Heart left ventricle (tissue), 16 donors: ENCODE measurements at places on chromosomes 5 and 9. TPM values are rescaled to one million over a fixed set of nuclear protein-coding genes. Genes with fewer than 3 reads are reported as not detected.

- no peaks in the 10 kb centered on the region for H3K36me3 ChIP-seq
- H3K27me3 ChIP-seq, result no peaks in the 10 kb centered on the region
- no peaks in the 10 kb centered on the region for H3K4me1 ChIP-seq
These were observed 5.9 kb downstream of the PNPLA7 start for GRCh38 chr9:137544176-137544760.

GRCh38 chr5:37893434-37894134 is 53.7 kb upstream of the GDNF start:
- H3K4me3 ChIP-seq, result no peak overlapping the region
- H3K27me3 ChIP-seq, result no peaks in the 10 kb centered on the region
- no peak for DNase-seq
- no peaks in the 10 kb centered on the region for H3K4me1 ChIP-seq

- no peak overlapping the region for H3K4me3 ChIP-seq
- no peak overlapping the region for H3K27ac ChIP-seq
- H3K4me1 ChIP-seq, result no peaks in the 10 kb centered on the region
- no peaks in the 10 kb centered on the region for H3K36me3 ChIP-seq
- DNase-seq, result no peak
These were observed 385.0 kb downstream of the EFNA5 start for GRCh38 chr5:107285772-107286171.

The C9orf153 gene
- total RNA-seq, result 0.21 TPM

DNA sequence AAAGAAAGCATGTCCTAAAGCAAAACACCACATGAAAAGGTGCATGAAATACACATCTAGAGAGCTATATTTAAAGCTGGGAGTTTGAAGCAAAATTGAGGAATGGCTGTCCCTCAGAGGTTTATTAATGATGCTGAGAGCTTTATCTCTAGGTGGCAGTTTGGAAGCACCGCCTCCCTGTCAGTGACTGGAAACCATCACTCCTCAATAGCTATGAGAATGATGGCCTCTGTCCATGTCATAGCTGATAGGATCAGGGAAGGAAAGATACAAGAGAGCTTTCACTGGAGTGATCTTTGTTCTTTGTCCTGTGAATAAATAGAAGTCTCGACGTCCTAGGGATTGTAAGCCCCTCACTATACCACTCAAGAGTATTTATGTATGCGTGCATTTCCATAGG is 110.5 kb downstream of the NUDT12 start:
- no peak for DNase-seq
- no peaks in the 10 kb centered on the region for H3K27me3 ChIP-seq
- no peaks in the 10 kb centered on the region for H3K4me1 ChIP-seq
- no peak overlapping the region for H3K27ac ChIP-seq
- H3K4me3 ChIP-seq, result no peak overlapping the region

DNA sequence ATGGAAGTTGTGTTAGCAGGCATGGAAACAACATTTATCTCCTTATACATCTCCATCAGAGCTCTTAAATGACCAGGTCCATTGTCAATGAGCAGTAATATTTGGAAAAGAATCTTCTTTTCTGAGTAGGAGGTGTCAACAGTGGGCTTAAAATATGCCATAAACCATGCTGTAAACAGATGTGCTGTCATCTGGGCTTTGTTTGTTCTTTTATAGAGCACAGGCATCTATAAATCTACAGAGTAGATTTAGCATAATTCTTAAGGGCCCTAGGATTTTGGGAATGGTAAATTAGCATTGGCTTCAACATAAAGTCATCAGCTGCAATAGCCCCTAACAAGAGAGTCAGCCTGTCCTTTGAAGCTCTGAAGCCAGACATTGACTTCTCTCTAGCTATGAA is 7.7 kb upstream of the HRCT1 start:
- H3K4me3 ChIP-seq, result no peak overlapping the region
- H3K4me1 ChIP-seq, result peaks cover 3% of the 10 kb centered on the region
- H3K27me3 ChIP-seq, result no peaks in the 10 kb centered on the region
- H3K36me3 ChIP-seq, result no peaks in the 10 kb centered on the region

- no peak for DNase-seq
- H3K4me1 ChIP-seq, result no peaks in the 10 kb centered on the region
- H3K36me3 ChIP-seq, result no peaks in the 10 kb centered on the region
- no peak overlapping the region for H3K4me3 ChIP-seq
These were observed 16.6 kb downstream of the UGT3A1 start for GRCh38 chr5:35974570-35974969.

The LPAR1 gene
- 6.9 TPM for total RNA-seq

GRCh38 chr9:126164796-126165525 is 161.7 kb upstream of the MVB12B start:
- no peak for DNase-seq
- H3K36me3 ChIP-seq, result no peaks in the 10 kb centered on the region
- no peak overlapping the region for H3K4me3 ChIP-seq
- no peaks in the 10 kb centered on the region for H3K4me1 ChIP-seq

DNA sequence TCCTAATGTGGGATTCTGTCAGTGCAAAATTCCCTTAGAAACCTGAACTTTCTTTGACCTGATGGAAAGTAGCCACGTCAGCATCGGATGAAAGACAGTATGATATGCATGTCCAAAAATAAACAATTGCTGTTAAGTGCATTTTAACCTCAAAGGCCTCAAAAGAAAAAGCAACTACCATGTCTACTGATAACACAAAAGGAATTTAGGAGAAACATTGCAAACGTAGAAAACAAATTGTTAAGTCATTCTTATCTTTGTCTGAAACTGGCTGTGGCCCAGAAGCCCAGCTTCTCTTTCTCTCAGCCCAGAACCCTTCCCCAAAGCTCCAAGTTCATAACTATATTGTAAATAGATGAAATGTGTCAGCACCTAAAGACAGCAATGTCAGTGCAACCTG is 11.1 kb upstream of the LHFPL2 start:
- DNase-seq, result no peak
- H3K27me3 ChIP-seq, result no peaks in the 10 kb centered on the region
- peak overlapping the region; percentile 28 for H3K27ac ChIP-seq
- H3K4me1 ChIP-seq, result peaks cover 7% of the 10 kb centered on the region

The SV2C gene
- total RNA-seq, result not detected

DNA sequence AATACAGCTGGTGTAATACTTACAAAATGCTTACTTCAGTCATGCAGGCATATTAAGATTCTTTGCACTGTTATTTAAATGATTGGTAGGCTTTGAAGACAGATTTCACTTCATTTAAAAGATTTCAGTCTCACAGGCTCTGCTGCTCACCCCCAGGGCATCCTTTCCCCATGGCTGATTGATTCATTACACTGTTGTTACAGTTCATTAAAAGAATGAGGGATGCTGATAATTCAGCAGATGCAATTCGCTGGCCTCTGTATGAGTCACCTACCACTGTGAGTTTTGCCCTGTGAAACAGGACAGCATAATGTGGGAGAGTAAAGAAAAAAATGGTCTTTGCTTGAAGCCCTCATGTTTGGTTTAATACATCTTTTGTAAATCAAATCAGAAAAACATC is 246.9 kb downstream of the CYLC2 start:
- no peak overlapping the region for H3K27ac ChIP-seq
- no peaks in the 10 kb centered on the region for H3K4me1 ChIP-seq
- H3K4me3 ChIP-seq, result no peak overlapping the region
- H3K36me3 ChIP-seq, result no peaks in the 10 kb centered on the region

DNA sequence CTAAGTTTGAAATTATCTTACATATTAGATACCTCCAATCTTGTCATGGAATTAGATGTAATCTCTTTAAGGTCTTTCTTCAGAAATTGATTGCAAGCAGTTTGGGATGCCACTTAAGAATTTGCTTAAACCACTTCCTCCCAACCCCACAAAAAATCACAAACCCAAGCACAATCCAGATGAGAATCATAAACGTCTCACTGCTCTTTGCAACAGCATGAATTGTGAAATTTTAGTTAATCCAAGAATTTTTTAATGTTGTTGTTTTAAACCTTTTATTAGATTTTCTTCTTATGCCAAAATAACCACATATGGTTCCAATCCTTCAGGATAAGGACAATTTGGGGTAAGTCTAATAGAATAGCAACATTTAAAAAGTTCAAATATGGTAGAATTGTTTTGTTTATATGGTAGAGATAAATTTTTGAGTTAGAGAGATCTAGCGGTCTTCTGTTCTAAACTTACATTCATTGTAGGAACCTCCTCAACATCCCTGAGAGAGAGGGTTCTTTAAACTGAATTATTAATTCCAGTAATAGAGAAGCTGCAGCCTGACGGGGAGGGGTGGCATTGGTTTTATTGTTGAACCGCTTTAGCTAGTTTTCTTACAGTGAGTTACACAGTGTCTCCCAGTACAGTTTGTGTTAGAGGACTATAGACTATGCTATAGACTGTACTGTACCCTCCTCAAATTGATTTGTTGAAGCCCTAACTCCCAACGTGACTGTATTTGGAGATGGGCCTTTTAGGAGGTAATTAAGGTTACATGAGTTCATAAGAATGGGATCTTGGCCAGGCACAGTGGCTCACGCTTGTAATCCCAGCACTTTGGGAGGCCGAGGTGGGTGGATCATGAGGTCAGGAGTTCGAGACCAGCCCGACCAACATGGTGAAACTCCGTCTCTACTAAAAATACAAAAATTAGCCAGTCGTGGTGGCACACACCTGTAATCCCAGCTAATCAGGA is 24.8 kb upstream of the IL6ST start:
- no peak for DNase-seq
- H3K36me3 ChIP-seq, result no peaks in the 10 kb centered on the region
- no peaks in the 10 kb centered on the region for H3K4me1 ChIP-seq

DNA sequence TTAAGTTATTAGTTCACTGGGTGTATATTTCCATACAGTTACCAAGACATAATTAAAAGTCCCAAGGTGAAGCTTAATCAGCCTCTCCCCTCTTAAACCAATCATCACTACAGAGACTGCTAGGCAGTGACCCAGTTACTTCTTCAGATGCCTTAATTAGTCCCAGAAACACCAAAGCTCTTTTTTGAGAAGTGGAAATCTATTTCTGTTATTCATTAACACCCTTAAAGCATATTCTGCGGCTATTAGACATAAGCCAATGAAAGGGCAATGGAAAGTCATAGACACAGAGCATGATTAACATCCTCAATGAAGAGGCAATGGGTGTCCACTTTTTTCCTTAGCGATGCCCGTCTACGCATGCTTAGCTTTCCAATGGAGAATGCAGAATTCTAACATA is 48.3 kb upstream of the DNAH5 start:
- no peak overlapping the region for H3K27ac ChIP-seq
- H3K4me3 ChIP-seq, result no peak overlapping the region
- no peaks in the 10 kb centered on the region for H3K27me3 ChIP-seq
- H3K36me3 ChIP-seq, result no peaks in the 10 kb centered on the region
- H3K4me1 ChIP-seq, result no peaks in the 10 kb centered on the region
- no peak for DNase-seq

The ACSL6 gene
- 0.87 TPM for total RNA-seq

DNA sequence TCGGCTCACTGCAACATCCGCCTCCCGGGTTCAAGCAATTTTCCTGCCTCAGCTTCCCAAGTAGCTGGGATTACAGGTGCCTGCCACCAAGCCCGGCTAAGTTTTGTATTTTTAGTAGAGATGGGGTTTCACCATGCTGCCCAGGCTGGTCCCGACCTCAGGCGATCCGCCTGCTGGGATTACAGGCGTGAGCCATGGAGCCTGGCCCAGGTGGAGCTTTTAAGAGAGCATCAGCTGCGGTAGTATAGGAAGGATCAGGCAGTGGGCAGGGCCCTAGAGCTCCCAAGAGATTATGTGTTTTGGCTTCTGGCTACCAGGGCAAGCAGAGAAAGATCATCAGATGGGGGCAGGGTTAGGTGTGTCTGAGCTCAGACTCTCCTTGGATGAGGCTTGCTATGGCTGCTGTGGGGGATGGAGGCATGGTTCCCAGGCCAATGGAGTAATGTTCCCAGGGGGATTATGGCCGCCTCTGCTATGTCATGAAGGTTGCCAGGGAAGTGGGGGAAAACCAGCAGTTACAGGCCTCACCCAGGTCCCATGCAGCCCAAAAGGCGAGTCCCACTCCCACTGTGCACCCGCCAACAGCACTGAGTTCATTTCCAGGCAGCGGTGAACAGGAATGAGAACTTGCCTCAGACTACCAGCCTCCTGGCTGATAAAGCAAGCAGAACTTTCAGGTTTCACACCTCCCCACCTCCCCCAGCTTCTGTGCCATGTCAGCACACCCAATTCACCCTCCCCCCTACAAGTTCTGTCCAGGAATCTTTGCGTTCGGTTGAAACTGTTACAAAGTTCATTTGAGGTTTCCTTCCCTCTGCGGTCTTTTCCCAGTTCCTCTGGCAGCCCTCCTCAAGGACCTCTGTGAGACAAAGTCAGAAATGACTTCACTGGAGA is 507.6 kb downstream of the SPATA31D1 start:
- H3K27me3 ChIP-seq, result no peaks in the 10 kb centered on the region
- no peak overlapping the region for H3K4me3 ChIP-seq
- H3K4me1 ChIP-seq, result peaks cover 7% of the 10 kb centered on the region
- DNase-seq, result peak; percentile 46

- DNase-seq, result no peak
- H3K4me1 ChIP-seq, result no peaks in the 10 kb centered on the region
- H3K27ac ChIP-seq, result no peak overlapping the region
- H3K27me3 ChIP-seq, result no peaks in the 10 kb centered on the region
- H3K4me3 ChIP-seq, result no peak overlapping the region
- H3K36me3 ChIP-seq, result no peaks in the 10 kb centered on the region
These were observed 21.0 kb downstream of the PDCD1LG2 start for GRCh38 chr9:5531101-5531882.

The FAF2 gene
- total RNA-seq, result 13.6 TPM

The MEIKIN gene
- not detected for total RNA-seq

The BTNL3 gene
- not detected for total RNA-seq

- no peak overlapping the region for H3K27ac ChIP-seq
- H3K4me3 ChIP-seq, result no peak overlapping the region
- H3K36me3 ChIP-seq, result no peaks in the 10 kb centered on the region
- H3K27me3 ChIP-seq, result no peaks in the 10 kb centered on the region
- no peaks in the 10 kb centered on the region for H3K4me1 ChIP-seq
These were observed 1.2 kb upstream of the PAPPA start for GRCh38 chr9:116152390-116152789.

- no peak overlapping the region for H3K27ac ChIP-seq
- H3K36me3 ChIP-seq, result no peaks in the 10 kb centered on the region
- no peak overlapping the region for H3K4me3 ChIP-seq
- no peak for DNase-seq
These were observed 1456.4 kb upstream of the ACO1 start for GRCh38 chr9:30928045-30928444.

DNA sequence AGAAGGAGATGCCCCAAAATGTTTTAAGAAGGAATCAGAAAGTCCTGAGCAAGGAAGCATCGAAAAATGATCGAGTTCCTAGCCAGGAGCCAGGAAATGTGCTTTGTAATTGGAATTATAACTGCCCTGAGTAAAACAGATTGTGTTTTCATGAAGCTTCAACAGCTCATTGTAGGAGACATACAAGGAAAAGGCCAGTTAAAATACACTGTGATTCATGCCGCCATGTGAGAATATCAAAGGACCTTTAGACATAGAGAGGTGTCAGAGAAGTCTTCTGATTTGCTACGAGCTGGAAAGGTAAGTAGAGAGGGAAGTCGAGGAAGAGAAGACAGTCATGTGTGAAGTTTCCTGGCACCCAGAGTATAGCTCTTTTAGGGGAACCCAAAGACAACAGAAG is 60.9 kb downstream of the NR3C1 start:
- no peaks in the 10 kb centered on the region for H3K36me3 ChIP-seq
- H3K27ac ChIP-seq, result peak overlapping the region; percentile 57
- H3K27me3 ChIP-seq, result no peaks in the 10 kb centered on the region
- DNase-seq, result no peak
